Stimulated activated CD8-positive, alpha-beta memory T cell treated with anti-CD3 and anti-CD28 coated beads, Interleukin-12 subunit alpha, Interleukin-12 subunit beta, amount 100 ng/mL, for 4 hours (primary cell): ENCODE measurements at places on chromosomes 3 and 15.

DNA sequence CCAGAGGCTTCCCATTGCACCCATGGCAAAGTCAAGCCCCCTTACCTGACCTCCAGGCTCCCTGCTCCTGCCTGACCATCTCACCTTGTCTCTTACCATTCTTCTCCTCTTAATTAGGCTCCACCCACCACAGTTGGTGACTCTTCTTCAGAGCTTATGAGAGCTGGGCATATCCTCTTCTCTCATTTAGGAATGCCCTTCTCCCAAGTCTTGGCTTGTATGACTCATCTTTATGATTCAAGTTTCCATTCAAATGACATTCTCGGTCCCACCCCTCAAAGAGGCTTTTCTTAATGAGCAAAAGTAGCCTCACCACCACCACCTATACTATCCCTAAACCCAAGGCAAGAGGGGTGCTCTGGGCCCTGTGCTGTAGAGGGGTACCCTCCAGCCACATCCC lies 55.3 kb upstream of the NUDT16 start:
- DNase-seq = no peak

- DNase-seq = no peak
These were observed 35.7 kb downstream of the TRPM1 start for GRCh38 chr15:31065824-31066223.

- peak; percentile 67 for DNase-seq
These were observed 27.6 kb upstream of the CXCR6 start for GRCh38 chr3:45915518-45916231.

DNA sequence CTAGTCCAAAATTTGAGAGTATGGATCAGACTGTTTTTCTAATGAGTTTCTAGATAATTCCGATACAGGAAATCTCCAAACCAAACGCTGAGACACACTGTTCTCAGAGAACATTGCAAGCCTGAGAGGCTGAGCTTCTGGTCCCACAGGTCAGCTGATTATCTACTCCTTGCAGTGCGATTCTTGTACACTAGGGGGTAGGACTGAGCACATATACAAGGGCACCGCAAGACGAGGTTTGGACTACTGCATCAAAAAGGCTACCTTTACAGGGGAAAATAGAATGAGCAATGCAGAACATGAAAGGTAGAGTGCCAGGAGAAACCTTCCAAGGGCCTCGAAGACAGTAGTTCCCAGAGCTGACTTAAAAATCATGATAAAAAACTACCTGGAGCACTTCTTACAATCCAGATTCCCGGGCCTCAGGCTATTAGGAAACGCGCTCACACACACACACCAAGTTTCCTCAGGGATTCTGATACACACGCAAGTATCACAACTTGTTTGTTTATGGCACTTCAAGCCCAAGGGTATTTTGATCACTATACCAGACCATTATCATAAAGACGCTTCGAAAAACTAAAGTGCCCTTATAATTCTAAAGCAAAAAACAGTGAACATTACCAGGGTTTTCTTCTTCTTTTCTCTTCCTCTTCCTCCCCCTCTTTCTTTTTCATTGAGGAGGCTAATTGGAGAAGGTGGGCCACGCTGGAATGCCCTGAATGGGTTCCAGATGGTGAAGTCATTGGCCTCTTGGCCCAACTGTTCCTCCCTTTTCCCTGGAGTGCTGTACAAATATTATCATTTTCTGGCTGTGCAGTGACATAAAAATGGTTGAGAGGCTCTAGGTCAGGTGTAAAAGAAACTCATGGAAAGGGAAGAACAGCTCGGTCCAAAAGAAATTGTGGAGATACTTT lies 61.8 kb downstream of the SLC12A8 start:
- no peak for DNase-seq

GRCh38 chr3:150348500-150348899 lies 59.6 kb upstream of the TSC22D2 start:
- DNase-seq = no peak

- DNase-seq = no peak
These were observed 251.0 kb downstream of the FAM43A start for GRCh38 chr3:194936659-194937058.

- DNase-seq = no peak
These were observed 36.5 kb upstream of the NPHP3 start for GRCh38 chr3:132758740-132759139.

GRCh38 chr3:30586096-30586805 lies 20.1 kb upstream of the TGFBR2 start:
- no peak for DNase-seq

- no peak for DNase-seq
These were observed 15.9 kb downstream of the ZBTB38 start for GRCh38 chr3:141384157-141384556.

DNA sequence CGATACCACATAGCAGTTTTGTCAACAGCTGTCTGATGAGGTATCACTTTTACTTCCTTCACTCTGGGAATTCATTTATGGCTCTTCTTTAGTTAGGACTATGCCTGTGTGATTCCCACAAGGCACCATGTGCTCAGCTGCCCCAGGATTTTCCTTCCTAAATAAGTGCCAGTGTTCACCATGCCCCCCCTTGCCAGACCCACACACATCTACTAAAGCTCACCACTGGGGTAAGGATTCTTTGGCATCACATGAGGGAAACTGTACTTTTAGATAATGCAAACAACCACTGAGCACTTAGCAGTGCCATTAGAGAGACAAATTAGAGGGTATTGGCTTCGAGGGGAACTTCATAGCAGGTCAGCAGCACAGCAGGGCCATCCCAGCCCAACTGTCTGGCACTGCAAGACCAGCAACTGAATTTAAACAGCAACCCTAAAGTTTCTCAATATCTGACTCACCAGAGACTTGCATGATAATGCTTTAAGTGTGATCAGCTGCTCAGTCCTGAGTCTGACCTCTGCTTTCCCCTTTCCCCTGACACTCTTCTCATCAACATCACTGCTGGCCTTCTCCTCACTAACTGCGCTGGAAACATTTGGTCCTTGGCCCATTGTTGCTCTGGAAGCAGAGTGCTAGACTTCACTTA lies 114.3 kb downstream of the STAC start:
- DNase-seq = no peak

- DNase-seq = no peak
These were observed 197.9 kb downstream of the TPRG1 start for GRCh38 chr3:189369636-189370035.

DNA sequence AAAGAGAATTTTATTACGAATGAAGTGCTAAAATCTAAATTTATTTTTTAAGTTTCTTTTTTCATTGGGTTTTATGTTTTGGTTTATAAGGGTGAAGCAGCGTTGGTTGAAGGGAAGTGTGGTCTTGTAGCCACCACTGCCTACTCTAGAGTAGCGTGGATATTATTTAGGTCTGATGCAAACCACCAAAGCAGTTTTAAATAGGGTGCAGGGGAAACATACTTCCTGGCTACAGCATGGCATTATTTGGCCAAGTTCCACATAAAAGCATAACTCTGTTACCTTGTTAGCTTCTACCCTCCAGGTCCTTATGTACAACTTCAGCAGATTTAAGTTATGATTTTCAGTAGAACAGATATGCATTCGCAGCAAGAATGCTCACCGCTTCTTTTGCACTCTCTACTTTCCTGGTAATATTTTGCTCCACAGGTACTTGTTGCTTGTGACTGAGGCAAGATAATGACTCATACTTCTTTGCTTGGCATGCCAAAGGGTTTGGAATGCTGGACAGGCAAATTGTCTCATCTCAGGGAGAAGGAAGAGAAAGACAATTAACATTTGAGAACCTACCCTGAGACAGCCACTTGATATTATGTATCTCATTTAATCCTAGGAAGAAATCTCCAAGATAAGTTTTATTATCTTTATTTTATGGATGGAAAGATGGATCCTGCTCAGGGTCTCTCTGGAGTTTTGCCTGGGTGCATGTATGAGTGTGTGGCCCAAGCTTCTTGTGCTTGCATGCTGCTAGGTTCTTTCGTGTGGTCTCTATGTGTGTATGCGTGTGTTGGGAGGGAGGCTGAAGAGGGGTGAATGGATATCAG lies 5.4 kb downstream of the TGFBR2 start:
- no peak for DNase-seq

- no peak for DNase-seq
These were observed 9.3 kb downstream of the EIF2B5 start for GRCh38 chr3:184144505-184144904.
